Progenitor cell of endocrine pancreas (in vitro differentiated cells): ENCODE measurements at places on chromosomes 11 and 22.

DNA sequence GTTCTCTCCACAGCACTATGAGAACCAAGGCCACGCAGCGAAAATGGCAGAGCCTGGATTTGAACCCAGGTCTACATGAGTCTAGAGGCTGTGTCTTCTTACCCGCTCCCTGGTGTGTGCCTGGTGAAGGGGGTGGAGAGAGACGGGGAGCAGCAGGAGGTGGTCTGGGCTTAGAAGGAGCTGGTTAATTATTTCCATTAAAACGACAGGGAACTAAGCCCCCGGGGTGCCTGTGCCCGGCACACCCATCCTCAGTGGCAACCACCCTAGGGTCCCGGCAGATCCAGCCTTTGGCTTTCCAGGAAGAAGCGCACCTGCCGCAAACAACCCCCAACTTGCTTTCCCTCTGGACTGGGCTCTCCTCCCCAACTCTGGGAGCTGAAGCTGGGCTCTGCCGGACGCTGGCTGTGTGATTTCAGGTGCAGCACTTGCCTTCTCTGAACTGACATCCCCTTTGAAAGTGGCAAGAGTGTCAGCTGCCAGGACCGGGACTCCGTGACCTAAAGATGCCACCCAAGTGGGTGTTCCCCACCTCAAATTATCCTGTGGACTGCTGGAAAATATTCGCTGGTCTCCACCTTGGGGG lies 35.8 kb downstream of the MN1 start:
- H3K27me3 ChIP-seq = peaks cover 19% of the 10 kb centered on the region

DNA sequence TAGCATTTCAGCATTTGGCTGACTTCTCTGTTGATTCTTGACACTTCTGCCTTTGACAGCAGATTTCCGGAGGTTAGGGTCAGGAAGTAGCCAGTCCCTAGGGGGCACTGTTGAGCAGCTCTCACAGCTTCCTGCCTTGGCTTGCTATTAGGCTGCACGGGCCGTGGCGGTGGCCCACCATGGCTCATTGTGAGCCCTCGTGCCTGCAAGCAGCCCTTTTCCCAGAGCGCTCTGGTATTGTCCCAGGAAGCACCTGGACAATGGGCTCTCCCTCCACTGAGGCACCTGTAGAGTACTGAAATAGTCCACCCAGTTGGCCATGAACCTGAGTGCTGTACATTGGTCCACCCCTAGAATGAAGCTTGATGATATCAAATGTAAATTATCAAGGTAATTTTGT lies 100.2 kb upstream of the GAL start:
- no peaks in the 10 kb centered on the region for H3K27me3 ChIP-seq
- no peak overlapping the region for H3K4me3 ChIP-seq
- peak; percentile 25 for DNase-seq
- H3K4me1 ChIP-seq = no peaks in the 10 kb centered on the region

GRCh38 chr11:14423633-14424032 lies 64.7 kb upstream of the RRAS2 start:
- no peaks in the 10 kb centered on the region for H3K36me3 ChIP-seq
- no peaks in the 10 kb centered on the region for H3K4me1 ChIP-seq
- H3K27ac ChIP-seq = no peak overlapping the region

GRCh38 chr11:8263109-8263768 lies 439 bp downstream of the LMO1 start:
- peak; percentile 24 for DNase-seq
- H3K27me3 ChIP-seq = peaks cover 86% of the 10 kb centered on the region
- H3K36me3 ChIP-seq = no peaks in the 10 kb centered on the region

GRCh38 chr11:72738199-72739141 lies 13.7 kb downstream of the ARAP1 start:
- H3K27ac ChIP-seq = no peak overlapping the region
- peaks cover 6% of the 10 kb centered on the region for H3K36me3 ChIP-seq
- no peaks in the 10 kb centered on the region for H3K27me3 ChIP-seq
- H3K4me3 ChIP-seq = no peak overlapping the region
- DNase-seq = no peak
- H3K4me1 ChIP-seq = peaks cover 23% of the 10 kb centered on the region

DNA sequence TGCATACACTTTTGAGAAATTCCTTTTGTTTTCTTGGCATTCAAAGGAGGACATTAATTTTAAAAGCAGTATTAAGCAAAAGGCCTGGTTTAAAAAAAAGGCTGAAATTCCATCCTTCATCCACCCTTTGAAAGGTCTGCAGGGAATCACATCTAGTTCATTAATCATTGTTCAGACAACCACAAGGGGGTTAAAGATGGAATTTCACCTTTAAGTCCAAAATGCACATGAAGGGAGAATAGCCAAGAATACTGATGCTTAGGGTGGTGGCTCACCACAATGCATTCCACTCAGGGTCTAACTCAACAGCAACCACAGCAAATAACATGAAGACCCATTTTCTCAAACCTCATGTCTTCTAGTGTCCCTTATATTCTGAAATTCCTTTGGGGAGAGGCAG lies 256.9 kb downstream of the CADM1 start:
- no peak overlapping the region for H3K4me3 ChIP-seq
- H3K27me3 ChIP-seq = no peaks in the 10 kb centered on the region
- H3K4me1 ChIP-seq = peaks cover 48% of the 10 kb centered on the region
- no peaks in the 10 kb centered on the region for H3K36me3 ChIP-seq
- no peak for DNase-seq

DNA sequence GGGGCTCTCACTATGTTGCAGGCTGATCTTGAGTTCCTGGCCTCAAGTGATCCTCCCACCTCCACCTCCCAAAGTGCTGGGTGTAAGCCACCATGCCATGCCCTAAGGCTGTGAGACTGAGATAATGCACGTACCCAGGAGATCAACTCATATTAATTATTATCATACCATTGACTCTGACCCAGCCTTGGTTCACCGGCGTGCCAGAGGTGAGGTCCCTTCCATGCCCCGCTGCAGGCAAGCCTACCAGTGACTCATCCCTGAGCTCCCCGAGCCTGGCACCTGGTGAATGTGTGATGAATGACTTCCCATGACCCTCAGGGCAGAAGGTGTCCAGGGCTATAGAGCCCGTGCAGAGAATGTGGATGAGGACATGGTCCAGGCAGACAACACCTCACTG lies 12.1 kb downstream of the GAL3ST1 start:
- no peak for DNase-seq
- no peaks in the 10 kb centered on the region for H3K27me3 ChIP-seq

DNA sequence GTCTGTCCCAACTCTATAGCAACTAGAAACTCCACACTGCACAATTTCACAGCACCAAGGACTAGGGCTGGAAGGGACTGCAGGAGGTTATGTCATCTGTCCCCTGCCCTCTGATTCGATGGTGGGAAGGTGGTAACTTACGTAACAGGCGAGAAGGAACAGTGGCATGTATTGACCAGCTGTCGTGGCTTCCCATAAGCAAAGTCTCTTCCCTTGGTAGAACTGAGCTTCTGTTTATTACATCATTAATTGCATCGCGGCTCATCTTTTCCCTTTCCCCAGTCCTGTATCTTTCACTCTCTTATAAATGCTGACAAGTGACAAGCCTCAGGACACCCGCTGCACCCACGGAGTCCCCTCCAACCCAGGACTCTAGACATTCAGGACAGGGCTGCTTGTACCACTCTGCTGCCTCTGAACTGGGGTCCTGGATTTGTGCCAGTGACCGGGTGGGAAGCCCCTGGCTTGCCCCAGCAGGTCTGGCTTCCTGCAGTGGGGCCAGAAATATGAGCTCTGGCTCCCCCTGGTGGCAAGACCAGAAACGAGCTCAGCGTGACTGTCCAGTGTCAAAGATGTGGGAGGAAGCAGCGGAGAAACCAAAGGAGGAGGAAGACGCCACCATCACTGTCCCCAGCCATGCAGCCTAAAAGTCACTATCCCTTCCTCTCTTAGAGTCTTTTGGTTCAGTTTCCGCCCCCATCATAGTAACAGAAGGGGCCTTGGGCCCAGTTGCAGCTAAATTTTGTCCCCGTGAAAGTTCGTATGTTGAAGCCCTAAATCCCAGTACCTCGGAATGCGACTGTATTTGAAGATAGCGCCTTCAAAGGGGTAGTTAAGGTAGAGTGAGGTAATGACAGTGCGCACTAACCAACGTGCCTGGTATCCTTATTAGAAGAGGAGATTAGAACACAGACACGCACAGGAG lies 84.5 kb downstream of the ISX start:
- DNase-seq = peak; percentile 80
- no peaks in the 10 kb centered on the region for H3K36me3 ChIP-seq
- H3K27ac ChIP-seq = no peak overlapping the region
- no peaks in the 10 kb centered on the region for H3K4me1 ChIP-seq
- H3K27me3 ChIP-seq = peaks cover 59% of the 10 kb centered on the region

DNA sequence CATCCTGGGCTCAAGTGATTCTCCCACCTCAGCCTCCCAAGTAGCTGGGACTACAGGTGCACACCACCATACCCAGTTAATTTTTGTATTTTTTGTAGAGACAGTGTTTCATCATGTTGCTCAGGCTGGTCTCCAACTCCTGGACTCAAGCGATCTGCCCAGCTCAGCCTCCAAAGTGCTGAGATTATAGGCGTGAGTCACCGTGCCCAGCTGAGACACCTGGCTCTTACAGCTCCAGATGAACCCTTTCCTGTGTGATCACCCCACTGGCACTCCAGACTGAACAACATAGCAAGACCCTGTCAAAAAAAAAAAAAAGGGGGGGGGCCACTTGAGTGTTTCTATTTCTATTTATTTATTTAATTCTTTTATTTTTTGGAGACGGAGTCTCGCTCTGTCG lies 1.0 kb upstream of the ADSL start:
- H3K27ac ChIP-seq = peak overlapping the region; percentile 99
- peaks cover 2% of the 10 kb centered on the region for H3K36me3 ChIP-seq
- no peak for DNase-seq
- peaks cover 14% of the 10 kb centered on the region for H3K4me1 ChIP-seq
- peak overlapping the region; percentile 99 for H3K4me3 ChIP-seq

- H3K36me3 ChIP-seq = peaks cover 14% of the 10 kb centered on the region
- H3K27ac ChIP-seq = no peak overlapping the region
- DNase-seq = no peak
Measured at GRCh38 chr11:72969894-72970335, 155.7 kb downstream of the ATG16L2 start.

GRCh38 chr11:36672815-36673450 lies 74.9 kb upstream of the RAG2 start:
- H3K36me3 ChIP-seq = peaks cover 22% of the 10 kb centered on the region
- H3K27ac ChIP-seq = no peak overlapping the region
- H3K4me3 ChIP-seq = no peak overlapping the region
- DNase-seq = no peak
- H3K27me3 ChIP-seq = no peaks in the 10 kb centered on the region

DNA sequence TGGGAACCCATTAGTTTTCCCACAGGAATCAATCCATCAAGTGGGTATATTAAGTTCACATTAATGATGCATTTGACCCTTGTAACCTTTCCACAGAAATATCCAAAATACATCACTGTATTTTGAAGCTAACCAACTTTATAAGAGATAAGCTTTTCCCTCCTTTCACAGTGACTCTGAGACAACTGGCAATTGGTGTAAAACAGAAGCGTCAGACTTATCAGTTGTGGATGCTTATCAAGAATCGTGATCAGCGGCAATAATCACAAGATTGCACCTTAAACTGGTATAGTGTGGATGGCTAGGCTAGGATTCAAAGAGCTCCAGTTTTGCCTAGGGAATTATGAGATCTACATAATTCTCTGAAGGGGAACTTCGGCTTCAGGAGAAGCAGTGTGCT lies 73.1 kb downstream of the USP35 start:
- H3K27ac ChIP-seq = no peak overlapping the region
- no peaks in the 10 kb centered on the region for H3K36me3 ChIP-seq
- peaks cover 4% of the 10 kb centered on the region for H3K4me1 ChIP-seq
- no peak for DNase-seq
- no peaks in the 10 kb centered on the region for H3K27me3 ChIP-seq
- no peak overlapping the region for H3K4me3 ChIP-seq

GRCh38 chr11:57476757-57477506 lies 16.6 kb downstream of the RTN4RL2 start:
- peak overlapping the region; percentile 61 for H3K4me3 ChIP-seq
- DNase-seq = no peak
- H3K27me3 ChIP-seq = peaks cover 73% of the 10 kb centered on the region
- H3K36me3 ChIP-seq = no peaks in the 10 kb centered on the region
- peak overlapping the region; percentile 20 for H3K27ac ChIP-seq

DNA sequence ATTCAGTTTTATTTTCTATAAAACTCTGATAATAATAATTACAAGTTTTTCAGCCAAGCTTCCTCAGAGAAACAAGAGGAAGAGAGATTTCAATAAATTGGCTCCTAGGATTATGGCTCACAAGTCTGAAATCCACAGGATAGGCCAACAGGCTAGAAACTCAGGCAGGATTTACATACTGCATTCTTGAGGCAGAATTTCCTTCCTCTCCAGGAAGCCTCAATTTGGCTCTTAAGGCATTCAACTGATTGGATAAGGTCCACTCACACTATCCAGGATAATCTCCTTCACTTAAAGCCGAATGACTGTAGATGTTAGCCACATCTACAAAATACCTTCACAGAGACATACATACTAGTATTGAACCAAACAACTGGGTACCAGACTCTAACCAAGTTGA lies 120.3 kb upstream of the FAT3 start:
- no peak overlapping the region for H3K4me3 ChIP-seq
- no peak overlapping the region for H3K27ac ChIP-seq
- no peak for DNase-seq
- H3K4me1 ChIP-seq = peaks cover under 1% of the 10 kb centered on the region

DNA sequence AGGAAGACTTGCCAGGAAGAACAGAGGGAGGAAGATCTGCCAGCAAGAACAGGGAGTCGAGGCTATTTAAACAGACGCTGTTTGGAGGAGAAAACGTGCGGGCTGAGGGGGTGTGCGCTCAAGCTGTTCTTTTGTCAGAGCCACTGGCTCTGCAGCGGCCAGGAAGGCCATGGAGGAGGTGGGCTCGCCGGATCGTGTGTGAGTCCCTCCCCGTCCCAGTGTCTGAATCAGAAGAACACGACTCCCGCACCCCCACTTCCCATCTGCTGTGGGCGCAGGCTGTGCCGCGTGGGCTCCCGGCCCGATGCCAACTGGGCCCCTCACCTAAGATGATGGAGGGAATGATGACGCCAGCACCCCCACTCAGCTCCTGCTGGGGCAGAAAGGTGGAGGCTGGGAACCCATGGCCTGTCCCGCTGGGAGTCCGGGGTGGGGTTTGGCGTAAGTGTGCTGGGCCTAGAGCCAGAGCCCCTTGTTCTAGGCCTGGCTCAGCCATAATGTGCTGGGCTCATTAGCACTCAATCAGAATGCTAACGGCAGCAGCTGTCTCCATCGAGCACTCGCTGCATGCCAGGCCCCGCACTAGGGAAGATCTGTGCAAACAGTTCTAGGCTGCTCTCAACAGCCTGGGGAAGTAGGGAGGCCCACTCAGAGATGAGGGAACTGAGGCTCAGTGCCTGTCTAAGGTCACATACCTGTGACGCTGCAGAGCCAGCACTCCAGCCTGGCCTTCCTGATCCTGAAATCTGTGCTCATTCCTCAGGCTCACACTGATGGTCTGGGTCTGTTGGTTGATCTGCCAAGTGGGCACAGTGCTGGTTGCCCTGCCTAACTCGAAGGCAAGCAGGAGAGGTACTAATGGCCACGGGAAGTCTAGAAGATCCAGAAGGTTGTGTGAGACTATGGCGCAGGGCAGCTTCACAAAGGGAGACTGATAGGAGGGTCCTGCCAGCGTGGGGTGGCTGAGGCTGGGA lies 11.5 kb downstream of the NPTXR start:
- no peaks in the 10 kb centered on the region for H3K4me1 ChIP-seq
- DNase-seq = no peak
- no peaks in the 10 kb centered on the region for H3K36me3 ChIP-seq
- peaks cover 25% of the 10 kb centered on the region for H3K27me3 ChIP-seq
- H3K4me3 ChIP-seq = no peak overlapping the region

- no peak for DNase-seq
- H3K4me3 ChIP-seq = no peak overlapping the region
- H3K36me3 ChIP-seq = no peaks in the 10 kb centered on the region
- H3K27ac ChIP-seq = no peak overlapping the region
- H3K4me1 ChIP-seq = peaks cover 40% of the 10 kb centered on the region
Measured at GRCh38 chr11:19353287-19353850, 112.6 kb upstream of the E2F8 start.
